ENCODE measurements at places on chromosomes 2 and 18. TPM values are rescaled to one million over a fixed set of nuclear protein-coding genes. Genes with fewer than 3 reads are reported as not detected.

GRCh38 chr2:190415794-190416775 is 7.9 kb downstream of the MFSD6 start:
- peak; percentile 57 for DNase-seq
- peak overlapping the region; percentile 56 for H3K27ac ChIP-seq
- peak overlapping the region; percentile 62 for H3K4me3 ChIP-seq
- peaks cover 31% of the 10 kb centered on the region for H3K36me3 ChIP-seq
- H3K27me3 ChIP-seq, result no peaks in the 10 kb centered on the region

GRCh38 chr18:35322486-35323458 is 21.4 kb downstream of the ZNF24 start:
- no peak overlapping the region for H3K27ac ChIP-seq
- no peaks in the 10 kb centered on the region for H3K4me1 ChIP-seq
- H3K27me3 ChIP-seq, result no peaks in the 10 kb centered on the region
- H3K4me3 ChIP-seq, result no peak overlapping the region
- H3K36me3 ChIP-seq, result no peaks in the 10 kb centered on the region

DNA sequence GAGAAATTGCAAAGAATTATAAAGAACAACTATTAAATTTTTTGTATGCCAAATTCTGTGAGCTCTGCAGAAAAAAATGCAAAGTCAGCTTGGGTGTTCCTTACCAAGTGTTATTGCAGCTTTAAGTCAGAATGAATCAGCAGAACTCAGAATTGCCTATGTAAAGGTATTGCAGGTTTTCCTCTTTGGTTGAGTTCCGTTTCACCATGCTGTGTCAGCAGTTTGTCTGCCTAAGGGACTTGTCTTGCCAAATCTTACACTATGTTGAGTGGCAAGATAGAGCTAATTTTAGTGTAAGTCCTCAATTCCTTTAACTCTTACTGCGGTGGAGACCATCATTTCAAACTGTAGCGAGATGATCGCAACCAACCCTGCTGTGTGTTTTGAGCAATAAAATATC is 38.8 kb downstream of the ADAM23 start:
- H3K4me1 ChIP-seq, result no peaks in the 10 kb centered on the region
- no peak overlapping the region for H3K4me3 ChIP-seq
- DNase-seq, result no peak
- H3K36me3 ChIP-seq, result no peaks in the 10 kb centered on the region
- no peak overlapping the region for H3K27ac ChIP-seq
- peaks cover 10% of the 10 kb centered on the region for H3K27me3 ChIP-seq

- peak; percentile 71 for DNase-seq
- H3K4me1 ChIP-seq, result peaks cover 14% of the 10 kb centered on the region
- H3K36me3 ChIP-seq, result peaks cover 7% of the 10 kb centered on the region
- H3K4me3 ChIP-seq, result no peak overlapping the region
- H3K27me3 ChIP-seq, result peaks cover 2% of the 10 kb centered on the region
- no peak overlapping the region for H3K27ac ChIP-seq
Observed at GRCh38 chr2:15588329-15588919, 3.2 kb upstream of the DDX1 start.

Gene ARL5A
- total RNA-seq, result 77.5 TPM

Gene AKAIN1
- total RNA-seq, result not detected

Gene EVX2
- not detected for total RNA-seq

- H3K36me3 ChIP-seq, result peaks cover 5% of the 10 kb centered on the region
- no peak overlapping the region for H3K4me3 ChIP-seq
- no peak for DNase-seq
Observed at GRCh38 chr18:13305301-13305700, 86.7 kb downstream of the LDLRAD4 start.

Gene TRAK2
- total RNA-seq, result 26.5 TPM

Gene IFIH1
- total RNA-seq, result 26.3 TPM

- no peaks in the 10 kb centered on the region for H3K27me3 ChIP-seq
- no peak for DNase-seq
- no peaks in the 10 kb centered on the region for H3K36me3 ChIP-seq
- H3K4me3 ChIP-seq, result no peak overlapping the region
- no peaks in the 10 kb centered on the region for H3K4me1 ChIP-seq
- no peak overlapping the region for H3K27ac ChIP-seq
Observed at GRCh38 chr2:129499747-129500146, 479.7 kb upstream of the RAB6C start.

- DNase-seq, result no peak
- H3K4me1 ChIP-seq, result peaks cover 19% of the 10 kb centered on the region
- no peak overlapping the region for H3K27ac ChIP-seq
- no peak overlapping the region for H3K4me3 ChIP-seq
- H3K36me3 ChIP-seq, result peaks cover 2% of the 10 kb centered on the region
Observed at GRCh38 chr2:24514820-24515219, 23.8 kb downstream of the NCOA1 start.

GRCh38 chr18:33291539-33291938 is 149.0 kb downstream of the CCDC178 start:
- no peaks in the 10 kb centered on the region for H3K27me3 ChIP-seq
- DNase-seq, result no peak
- H3K27ac ChIP-seq, result no peak overlapping the region
- H3K4me3 ChIP-seq, result no peak overlapping the region
- no peaks in the 10 kb centered on the region for H3K4me1 ChIP-seq

DNA sequence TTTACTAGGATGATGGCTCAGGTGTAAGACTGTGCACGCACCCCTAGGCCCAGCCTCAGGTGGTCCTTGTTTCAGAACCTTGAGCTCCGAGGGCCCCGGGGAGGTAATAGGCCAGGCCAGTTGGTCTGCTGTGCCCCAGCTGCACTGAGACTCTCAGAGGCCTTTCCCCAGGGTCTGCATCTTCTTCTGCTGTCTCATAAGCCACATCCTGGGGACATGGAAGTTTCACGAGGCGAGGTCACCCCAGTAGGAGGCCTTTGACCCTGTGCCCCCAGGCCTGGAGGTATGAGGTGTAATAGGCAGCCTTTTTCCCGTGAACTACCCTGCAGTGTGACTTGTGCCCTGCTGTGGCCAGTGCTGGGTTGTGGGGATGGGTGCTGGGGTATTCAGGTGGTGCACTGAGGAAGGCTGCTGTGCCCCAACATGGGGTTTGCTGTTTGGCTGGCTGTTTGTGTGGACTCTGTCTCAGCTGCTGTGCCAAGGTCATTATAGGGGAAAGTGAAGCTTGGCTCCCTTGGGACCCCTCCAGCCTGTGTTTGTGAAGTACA is 6.9 kb downstream of the OXER1 start:
- peaks cover 2% of the 10 kb centered on the region for H3K4me1 ChIP-seq
- H3K27me3 ChIP-seq, result no peaks in the 10 kb centered on the region
- no peak for DNase-seq
- no peak overlapping the region for H3K27ac ChIP-seq
- no peaks in the 10 kb centered on the region for H3K36me3 ChIP-seq

GRCh38 chr2:3420076-3420768 is 40.7 kb downstream of the TRAPPC12 start:
- peaks cover 40% of the 10 kb centered on the region for H3K36me3 ChIP-seq
- no peaks in the 10 kb centered on the region for H3K27me3 ChIP-seq
- no peak overlapping the region for H3K27ac ChIP-seq
- DNase-seq, result no peak
- no peak overlapping the region for H3K4me3 ChIP-seq
- H3K4me1 ChIP-seq, result peaks cover 2% of the 10 kb centered on the region

DNA sequence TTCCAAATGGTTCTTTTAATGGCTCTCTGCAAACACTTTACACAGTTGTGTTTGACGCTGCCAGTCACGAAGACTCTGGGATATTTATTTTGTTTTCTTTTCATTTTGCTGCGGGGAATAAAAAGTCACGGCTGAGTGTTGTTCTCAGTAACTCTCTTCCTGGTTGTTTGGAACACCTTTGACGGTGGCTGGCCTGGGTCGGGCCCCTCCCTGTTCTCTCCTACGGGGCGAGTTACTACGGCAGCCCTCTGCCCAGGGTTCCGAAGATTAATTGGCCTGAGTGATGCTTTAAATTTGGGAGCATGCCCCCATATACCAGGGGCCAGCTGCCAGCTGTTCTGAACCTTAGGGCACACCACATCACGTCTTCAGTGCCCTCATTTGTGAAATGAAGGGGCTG is 84.7 kb downstream of the GATA6 start:
- H3K4me1 ChIP-seq, result no peaks in the 10 kb centered on the region
- H3K36me3 ChIP-seq, result no peaks in the 10 kb centered on the region

GRCh38 chr2:47011696-47012095 is 96.1 kb upstream of the MCFD2 start:
- no peak overlapping the region for H3K4me3 ChIP-seq
- no peak for DNase-seq
- peaks cover 2% of the 10 kb centered on the region for H3K4me1 ChIP-seq

DNA sequence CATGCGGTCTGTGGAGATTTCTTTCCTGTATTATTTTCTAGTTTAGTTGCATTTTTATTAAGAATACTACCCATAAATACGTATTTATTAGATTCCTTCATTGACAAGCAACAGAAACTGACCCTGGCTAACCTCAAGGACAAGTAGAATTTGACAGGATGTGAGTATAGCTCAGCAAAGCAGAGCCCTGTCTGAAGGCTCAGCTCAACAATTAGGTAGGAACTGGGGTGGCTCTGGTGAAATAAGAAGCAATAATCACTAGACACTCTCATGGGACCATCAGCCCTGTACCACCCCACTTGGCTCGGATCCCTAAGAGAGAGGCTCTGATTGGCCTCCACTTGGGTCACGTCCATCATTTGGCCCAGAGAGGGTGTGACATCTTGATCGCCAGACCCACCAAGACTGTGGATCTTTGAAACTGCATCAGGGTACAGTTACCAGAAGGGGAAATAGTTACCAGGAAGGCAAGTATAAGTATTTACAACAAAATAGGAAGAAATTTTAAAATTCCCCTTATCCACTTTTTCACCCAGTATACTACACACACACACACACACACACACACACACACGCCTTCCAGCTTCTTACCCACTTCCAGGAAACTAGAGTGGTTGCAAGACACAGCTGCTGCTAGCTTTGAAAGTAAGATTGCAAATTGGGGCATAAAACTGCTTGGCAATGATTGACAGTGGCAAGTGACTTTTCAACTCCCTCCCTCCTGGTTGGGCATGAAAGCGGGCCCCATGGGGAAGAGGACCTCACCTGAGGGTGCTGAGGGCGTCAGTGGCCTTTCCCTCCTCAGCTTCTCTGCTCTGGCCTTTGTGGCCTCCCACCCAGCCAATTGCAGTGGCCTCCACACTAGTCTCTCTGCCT is 41.8 kb downstream of the KCTD18 start:
- peak; percentile 76 for DNase-seq
- peaks cover 34% of the 10 kb centered on the region for H3K4me1 ChIP-seq
- H3K27me3 ChIP-seq, result no peaks in the 10 kb centered on the region
- peaks cover 14% of the 10 kb centered on the region for H3K36me3 ChIP-seq
- H3K4me3 ChIP-seq, result peak overlapping the region; percentile 70

- no peak overlapping the region for H3K4me3 ChIP-seq
- no peaks in the 10 kb centered on the region for H3K4me1 ChIP-seq
- H3K27ac ChIP-seq, result no peak overlapping the region
- H3K27me3 ChIP-seq, result peaks cover 28% of the 10 kb centered on the region
- no peaks in the 10 kb centered on the region for H3K36me3 ChIP-seq
- DNase-seq, result no peak
Observed at GRCh38 chr2:134727385-134727784, 8.6 kb upstream of the TMEM163 start.

Gene GREB1
- 0.05 TPM for total RNA-seq

All from activated CD4-positive, alpha-beta T cell treated with anti-CD3 and anti-CD28 coated beads, Interleukin-2, amount 10 ng/mL, durations not matched to agents 24 days and 14 days (primary cell).